ENCODE measurements at places on chromosomes 7 and 10.

GRCh38 chr7:114659409-114660125 lies 245.0 kb downstream of the FOXP2 start:
- H3K27ac ChIP-seq: no peak overlapping the region
- H3K4me3 ChIP-seq: no peak overlapping the region
- DNase-seq: no peak
- H3K36me3 ChIP-seq: no peaks in the 10 kb centered on the region

- no peak overlapping the region for H3K4me3 ChIP-seq
- H3K4me1 ChIP-seq: no peaks in the 10 kb centered on the region
- DNase-seq: no peak
- H3K27ac ChIP-seq: no peak overlapping the region
- H3K27me3 ChIP-seq: no peaks in the 10 kb centered on the region
Measured at GRCh38 chr7:45874408-45875131, 1.7 kb upstream of the CCDC201 start.

DNA sequence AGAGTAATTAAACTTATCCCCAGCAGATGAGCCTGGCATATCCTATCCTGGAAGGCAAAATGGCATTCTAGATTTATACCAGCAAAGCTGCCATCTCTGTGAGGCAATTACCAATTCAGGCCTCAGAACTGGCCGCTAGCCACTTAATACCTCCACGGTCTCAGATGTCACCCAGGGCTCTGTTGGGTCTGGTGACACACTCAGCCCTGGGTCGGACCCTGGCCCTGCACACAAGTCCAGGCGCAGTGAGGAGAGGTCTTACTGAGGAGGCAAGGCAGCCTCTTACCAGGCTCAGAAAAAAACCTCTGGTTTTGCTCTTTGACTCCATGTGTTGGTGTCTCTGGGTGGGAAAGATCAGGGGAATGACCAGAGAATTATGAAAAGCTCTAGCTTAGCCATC lies 186.6 kb downstream of the EMX2 start:
- H3K4me3 ChIP-seq: no peak overlapping the region
- no peak for DNase-seq
- peaks cover 2% of the 10 kb centered on the region for H3K27me3 ChIP-seq
- no peak overlapping the region for H3K27ac ChIP-seq

GRCh38 chr7:151813997-151814396 lies 62.9 kb downstream of the PRKAG2 start:
- H3K27me3 ChIP-seq: no peaks in the 10 kb centered on the region
- H3K4me3 ChIP-seq: no peak overlapping the region
- no peak for DNase-seq
- H3K27ac ChIP-seq: no peak overlapping the region

DNA sequence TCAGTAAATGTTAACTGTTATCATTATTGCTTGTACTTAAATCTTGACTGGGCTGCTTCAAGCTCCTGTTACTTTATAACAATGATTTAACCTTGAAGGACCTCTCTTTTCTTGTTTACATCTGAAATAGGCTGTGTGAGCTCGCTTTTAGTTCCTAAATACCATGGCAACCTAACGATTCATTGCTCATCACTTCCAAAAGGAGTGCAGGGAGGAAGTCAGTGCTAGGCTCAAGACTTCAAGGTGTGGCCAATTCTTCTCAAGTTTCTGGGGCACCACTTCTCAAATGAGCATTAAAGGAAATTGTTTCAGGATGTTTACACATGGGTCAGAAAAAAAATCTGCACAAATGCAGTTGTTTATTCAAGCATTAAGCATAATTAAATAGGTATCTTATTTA lies 284.2 kb downstream of the MTERF1 start:
- H3K36me3 ChIP-seq: no peaks in the 10 kb centered on the region
- H3K4me3 ChIP-seq: no peak overlapping the region
- DNase-seq: no peak
- H3K27ac ChIP-seq: no peak overlapping the region
- H3K4me1 ChIP-seq: no peaks in the 10 kb centered on the region

- no peaks in the 10 kb centered on the region for H3K4me1 ChIP-seq
- H3K4me3 ChIP-seq: no peak overlapping the region
- DNase-seq: no peak
- H3K27me3 ChIP-seq: no peaks in the 10 kb centered on the region
- H3K36me3 ChIP-seq: no peaks in the 10 kb centered on the region
Measured at GRCh38 chr10:45058580-45058979, 57.9 kb downstream of the ZNF22 start.

DNA sequence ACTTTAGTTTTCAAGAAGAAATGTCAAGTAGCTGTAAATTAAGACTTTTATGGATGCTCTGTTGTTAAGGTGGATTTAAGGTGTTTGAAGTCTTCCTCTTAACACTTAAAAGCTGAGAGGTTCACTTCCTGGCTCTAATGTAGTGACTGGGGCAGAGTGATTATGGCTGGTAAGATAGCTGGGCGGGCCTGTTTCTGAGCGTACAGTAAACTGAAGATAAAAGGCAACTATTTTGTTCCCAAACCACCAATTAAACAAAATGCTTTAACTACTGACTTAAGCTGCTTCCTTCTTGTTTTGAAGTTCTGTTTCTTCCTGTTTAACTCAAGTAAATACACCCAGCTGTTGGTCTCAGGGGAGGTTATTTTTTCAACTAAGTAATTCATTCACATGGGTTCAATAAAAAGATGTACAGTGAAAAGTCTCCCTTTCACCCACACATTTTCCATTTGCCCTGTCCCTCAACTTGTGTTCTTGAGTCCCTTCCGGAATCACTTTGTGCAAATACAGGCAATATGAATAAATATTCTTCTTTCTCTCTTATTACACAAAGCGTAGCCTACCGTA lies 19.3 kb downstream of the VWA2 start:
- H3K27me3 ChIP-seq: no peaks in the 10 kb centered on the region
- no peaks in the 10 kb centered on the region for H3K36me3 ChIP-seq
- DNase-seq: no peak

DNA sequence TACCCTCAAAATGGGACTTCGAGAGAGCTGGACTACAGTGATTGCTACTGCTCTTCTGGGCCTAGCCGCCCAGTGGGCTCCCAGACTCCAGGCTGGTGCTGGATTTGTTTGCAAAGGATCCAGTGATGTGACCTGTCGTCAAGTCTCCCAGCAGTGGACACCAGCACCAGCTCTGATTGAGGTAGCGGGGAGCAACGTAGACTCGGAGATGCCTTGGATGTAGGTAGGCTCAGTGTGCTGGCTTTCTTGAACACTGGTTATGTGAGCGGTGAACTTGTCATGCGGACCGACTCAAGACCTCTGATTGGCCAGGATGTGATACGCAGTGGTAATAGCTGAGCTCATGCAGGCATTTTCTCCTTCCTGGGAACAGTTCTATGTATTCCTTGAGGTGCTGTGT lies 19.4 kb downstream of the AKR1C2 start:
- no peaks in the 10 kb centered on the region for H3K27me3 ChIP-seq
- H3K4me1 ChIP-seq: peaks cover 41% of the 10 kb centered on the region
- H3K36me3 ChIP-seq: no peaks in the 10 kb centered on the region
- peak overlapping the region; percentile 84 for H3K27ac ChIP-seq
- peak; percentile 12 for DNase-seq
- H3K4me3 ChIP-seq: no peak overlapping the region

DNA sequence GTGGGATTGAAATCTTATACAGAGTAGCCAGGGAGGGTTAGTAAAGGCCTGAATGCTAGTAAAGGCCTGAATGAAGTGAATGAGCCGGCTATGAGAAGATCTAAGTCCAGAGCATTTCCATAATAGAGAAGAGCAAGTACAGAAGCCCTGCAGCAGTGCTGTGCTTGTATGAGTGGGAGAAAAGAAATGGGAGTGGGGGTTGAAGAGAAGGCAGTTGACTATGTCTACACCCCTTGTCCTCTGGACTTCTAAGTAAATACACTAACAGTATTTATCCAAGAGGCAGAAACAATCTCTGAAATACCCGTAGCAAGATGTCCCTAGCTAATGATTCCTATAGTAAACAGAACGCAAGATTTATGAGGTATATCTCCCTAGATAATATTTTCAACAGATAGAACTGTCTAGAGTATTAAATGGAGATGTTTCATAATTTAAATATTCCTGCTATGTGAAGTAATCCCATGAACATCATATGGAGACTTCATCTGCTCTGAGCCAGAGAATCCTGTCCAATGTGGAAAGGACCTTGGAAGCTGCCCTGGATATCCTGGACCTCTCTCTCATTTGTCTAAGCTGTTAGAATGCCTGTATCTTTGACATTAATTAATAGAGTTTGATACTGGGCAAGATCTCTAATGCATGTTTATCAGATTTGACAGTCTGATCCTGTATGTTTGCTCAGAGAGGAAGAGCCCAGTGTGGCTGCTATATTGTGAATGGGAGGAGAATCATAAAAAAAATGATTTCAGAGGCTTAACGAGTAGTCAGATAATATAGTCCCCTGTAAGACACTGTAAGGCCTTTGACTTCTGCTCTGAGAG lies 171.6 kb downstream of the LRRN3 start:
- H3K4me1 ChIP-seq: no peaks in the 10 kb centered on the region
- H3K36me3 ChIP-seq: no peaks in the 10 kb centered on the region
- no peak overlapping the region for H3K4me3 ChIP-seq
- no peak for DNase-seq
- no peaks in the 10 kb centered on the region for H3K27me3 ChIP-seq

DNA sequence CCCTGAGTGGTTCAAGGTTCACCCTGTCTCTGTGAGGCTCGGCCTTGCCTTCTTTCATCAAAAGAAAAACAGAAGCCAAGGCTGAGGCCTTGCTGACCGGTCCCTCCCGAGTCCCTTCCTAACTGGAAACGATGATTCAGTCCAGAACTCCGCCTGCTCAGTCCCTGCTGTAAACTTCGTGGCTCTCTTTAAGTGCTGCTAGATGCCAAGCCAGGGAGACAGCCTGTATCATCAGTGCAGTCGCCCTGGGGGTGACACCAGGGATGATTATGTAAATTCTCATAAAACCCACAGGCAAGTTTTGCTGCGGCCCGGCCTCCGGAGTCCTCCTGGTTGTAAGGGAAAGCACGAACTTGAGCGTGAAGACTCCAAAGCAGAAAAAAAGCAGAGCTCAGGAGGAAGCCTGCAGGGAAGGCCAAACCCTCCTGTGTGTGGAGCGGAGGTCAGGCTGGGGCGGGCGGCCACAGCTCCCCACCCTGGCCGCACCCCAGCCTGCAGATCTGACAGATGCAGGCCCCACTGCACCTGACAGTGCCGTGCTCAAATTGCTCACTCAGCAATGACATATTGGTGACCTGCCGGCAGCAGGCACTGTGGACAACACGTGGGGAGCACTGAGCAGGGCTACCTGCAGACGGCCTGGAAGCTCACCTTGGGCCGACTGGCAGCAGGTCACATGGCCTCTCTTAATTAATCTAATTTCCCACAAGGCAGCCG lies 123.4 kb downstream of the DYNC2I1 start:
- no peaks in the 10 kb centered on the region for H3K27me3 ChIP-seq
- H3K4me3 ChIP-seq: no peak overlapping the region
- peaks cover 11% of the 10 kb centered on the region for H3K4me1 ChIP-seq
- DNase-seq: peak; percentile 11

DNA sequence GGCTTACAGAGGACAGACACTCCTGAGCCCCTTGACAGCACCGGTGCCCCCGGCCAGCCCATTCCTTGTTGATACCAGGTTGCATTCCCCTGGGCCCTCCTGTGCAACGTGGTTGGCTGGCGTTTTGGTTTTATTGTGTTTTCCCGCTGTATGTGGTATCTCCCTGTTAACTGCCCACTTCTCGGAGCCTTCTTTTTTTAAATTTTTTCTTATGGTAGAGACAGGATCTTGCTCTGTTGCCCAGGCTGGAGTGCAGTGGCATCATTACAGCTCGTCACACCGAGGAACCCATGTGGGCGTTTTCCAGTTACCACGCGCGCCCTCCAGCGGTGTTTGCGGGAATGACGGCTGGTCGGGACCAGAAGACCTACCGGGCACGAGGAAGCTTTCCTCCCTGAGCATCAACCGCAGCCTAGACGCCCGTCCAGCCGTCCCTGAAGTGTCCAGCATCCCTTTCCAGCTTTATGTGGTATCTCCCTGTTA lies 16.9 kb upstream of the ZFAND2A start:
- H3K4me1 ChIP-seq: peaks cover 7% of the 10 kb centered on the region
- no peaks in the 10 kb centered on the region for H3K36me3 ChIP-seq
- no peaks in the 10 kb centered on the region for H3K27me3 ChIP-seq
- peak; percentile 77 for DNase-seq
- no peak overlapping the region for H3K4me3 ChIP-seq
- no peak overlapping the region for H3K27ac ChIP-seq

DNA sequence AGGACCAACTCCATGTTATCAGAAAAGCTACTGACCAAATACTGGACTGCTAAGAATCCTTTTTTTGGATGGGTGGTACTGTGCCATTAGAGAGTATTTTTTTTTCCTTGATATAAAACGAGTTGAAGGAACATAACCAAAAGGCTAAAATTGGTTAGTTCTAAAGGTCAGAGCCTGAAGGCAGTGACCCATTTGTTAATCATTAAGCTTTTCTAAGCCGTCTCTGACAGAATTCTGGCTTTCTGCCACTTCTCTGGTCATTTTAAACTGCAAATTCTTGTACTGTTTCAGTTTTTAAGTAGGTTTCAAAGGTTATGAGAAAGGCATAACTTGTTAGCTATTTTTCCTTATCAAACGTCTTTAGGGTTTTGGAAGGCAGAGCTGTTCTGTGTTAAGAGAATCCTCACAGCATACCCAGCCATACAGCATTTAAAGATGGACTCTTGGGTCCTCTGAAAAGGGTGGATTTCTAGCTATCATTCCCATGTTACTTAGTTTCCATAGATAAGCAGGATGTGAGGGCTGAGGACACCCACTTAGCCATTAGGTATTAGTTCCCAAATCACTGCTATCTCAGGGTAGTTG lies 196.8 kb downstream of the RNLS start:
- H3K4me1 ChIP-seq: peaks cover 56% of the 10 kb centered on the region
- H3K27me3 ChIP-seq: no peaks in the 10 kb centered on the region
- peak overlapping the region; percentile 61 for H3K27ac ChIP-seq
- no peak overlapping the region for H3K4me3 ChIP-seq
- no peaks in the 10 kb centered on the region for H3K36me3 ChIP-seq

DNA sequence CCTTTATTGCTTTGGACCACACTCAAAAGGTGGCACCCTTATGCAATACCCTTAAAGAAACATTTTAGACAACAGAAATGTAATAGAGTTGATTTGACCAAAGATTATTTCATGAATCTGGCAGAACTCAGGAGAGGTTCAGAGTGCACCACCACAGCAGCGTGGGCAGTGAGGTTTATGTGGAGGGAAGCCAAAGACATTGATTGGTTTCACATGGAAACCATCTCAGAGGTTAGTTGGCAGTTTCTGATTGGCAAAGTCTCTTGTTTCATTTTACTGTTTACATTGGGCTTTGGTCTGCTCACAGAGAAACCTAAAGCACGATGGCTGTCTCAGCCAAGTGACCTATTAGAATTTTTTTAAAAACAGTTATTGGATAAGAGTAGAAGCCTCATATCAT lies 101.3 kb downstream of the SDHAF3 start:
- no peak for DNase-seq
- H3K4me3 ChIP-seq: no peak overlapping the region
- no peaks in the 10 kb centered on the region for H3K4me1 ChIP-seq
- H3K27ac ChIP-seq: no peak overlapping the region

All from body of pancreas (tissue), 4 donors.